ENCODE measurements at places on chromosomes 5 and 9.

DNA sequence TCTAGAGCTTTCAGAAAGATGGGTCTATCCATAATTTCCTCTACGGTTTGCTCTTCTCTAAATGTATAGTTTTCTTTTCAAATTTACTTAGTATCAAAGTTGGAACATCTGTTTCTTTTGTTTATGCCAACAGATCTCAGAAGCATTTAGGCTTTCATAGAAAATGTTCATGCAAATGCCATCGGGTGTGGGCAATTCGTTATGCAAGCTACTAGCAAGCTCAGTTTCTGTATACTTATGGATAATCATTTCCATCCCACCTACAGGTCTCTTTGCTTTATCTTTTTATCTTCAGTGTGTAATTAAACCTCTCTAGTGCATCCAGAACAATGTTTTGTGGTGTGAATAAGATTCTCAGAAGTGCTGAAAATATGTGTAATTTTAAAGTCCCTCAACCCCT, 59.9 kb downstream of the NUDT12 start:
- no peak for DNase-seq

GRCh38 chr9:125241863-125242739, 958 bp upstream of the HSPA5 start:
- peak; percentile 76 for DNase-seq

GRCh38 chr5:106874974-106875373, 795.8 kb downstream of the EFNA5 start:
- peak; percentile 67 for DNase-seq

GRCh38 chr5:168426007-168426863, 60.0 kb upstream of the RARS1 start:
- DNase-seq = no peak

DNA sequence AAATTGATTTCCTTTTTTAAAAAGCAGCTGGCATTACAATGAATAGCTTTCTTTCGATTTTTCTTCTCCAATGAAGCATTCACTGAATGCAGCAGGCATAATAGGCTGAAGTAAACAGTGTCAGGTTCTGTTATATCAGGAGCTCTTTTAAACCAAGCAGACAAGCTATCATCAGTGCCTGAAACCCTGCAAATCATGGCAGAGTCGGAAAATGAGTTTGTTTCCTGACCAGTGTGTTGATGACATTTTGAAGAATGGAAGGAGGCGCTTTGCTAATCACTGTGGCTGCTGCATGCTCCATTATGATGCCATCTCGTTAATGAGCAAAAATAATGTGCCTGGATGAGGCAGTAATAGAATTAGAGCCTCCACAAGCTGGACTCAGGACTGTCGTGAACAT, 284.5 kb downstream of the ZNF608 start:
- DNase-seq = peak; percentile 19
